ENCODE measurements at places on chromosomes 1 and 21.

DNA sequence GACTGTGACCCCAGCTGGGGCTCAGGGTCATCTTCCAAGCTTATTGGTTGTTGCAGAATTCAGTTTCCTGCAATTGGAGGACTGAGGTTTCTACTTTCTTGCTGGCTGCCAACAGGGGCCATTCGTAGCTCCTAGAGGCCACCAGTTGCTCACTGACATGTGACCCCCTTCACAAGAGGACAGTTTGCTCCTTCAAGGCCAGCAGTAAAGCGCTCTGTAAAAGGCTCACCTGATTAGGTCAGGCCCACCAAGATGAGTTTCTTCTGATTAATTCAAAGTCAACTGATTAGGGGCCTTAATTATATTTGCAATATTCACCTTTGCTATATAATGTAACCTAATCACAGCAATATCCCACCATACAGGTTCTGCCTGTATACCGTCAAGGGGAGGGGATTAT, 68.9 kb downstream of the SLC9A1 start:
- no peak for DNase-seq

DNA sequence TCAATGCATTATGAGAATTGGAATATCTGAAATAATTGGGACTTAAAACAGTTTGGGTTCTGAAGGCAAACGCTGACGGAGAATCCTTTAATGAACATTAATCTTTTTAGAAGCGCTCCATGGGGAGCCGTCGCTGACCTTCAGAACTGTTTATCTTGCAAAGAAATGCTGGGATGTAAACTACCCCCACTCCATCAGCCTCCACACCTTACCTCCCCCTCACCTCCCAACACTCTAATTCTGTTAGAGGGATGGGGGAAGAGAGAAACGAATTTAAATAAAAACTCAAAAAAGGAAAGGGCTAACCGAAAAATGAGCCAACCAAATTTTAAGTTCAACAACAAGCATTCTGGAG, 44.1 kb upstream of the DNAJC6 start:
- DNase-seq, result no peak

DNA sequence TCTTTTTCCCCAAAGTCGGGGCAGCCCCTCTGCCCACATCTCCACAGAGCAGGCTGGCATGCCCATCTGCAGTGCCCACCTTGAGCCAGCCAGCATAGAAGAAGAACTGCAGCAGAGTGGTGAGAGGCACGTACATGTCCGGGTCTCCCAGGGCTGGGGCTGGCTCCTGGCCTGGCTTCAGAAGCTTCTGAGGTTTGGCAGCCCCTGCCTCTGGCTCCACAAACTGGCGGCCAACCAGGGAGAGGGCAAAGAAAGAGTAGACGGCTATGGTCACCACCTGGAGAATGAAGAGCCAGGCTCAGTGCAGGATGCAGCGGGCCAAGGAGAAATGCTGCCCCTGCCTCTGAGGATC, 3.0 kb downstream of the BEST4 start:
- no peak for DNase-seq

DNA sequence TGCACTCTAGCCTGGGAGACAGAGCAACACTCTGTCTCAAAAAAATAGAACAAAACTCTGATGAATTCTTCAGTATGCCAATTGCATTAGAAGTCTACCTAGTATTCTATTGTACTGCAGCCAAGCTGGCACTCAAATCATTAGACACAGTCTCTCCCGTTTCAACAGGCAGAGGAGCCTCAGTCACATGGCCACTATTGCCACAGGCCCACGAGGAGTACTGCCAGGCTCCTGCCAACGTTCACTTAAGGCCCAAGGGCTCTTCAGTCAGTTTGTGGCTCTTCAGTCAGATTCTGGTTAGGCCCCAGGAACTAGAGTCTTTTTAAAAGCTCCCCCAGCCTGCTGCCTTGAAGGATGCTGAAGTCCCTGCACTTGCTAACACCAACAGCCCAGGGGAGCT, 73.4 kb downstream of the SH3BGR start:
- DNase-seq, result no peak

DNA sequence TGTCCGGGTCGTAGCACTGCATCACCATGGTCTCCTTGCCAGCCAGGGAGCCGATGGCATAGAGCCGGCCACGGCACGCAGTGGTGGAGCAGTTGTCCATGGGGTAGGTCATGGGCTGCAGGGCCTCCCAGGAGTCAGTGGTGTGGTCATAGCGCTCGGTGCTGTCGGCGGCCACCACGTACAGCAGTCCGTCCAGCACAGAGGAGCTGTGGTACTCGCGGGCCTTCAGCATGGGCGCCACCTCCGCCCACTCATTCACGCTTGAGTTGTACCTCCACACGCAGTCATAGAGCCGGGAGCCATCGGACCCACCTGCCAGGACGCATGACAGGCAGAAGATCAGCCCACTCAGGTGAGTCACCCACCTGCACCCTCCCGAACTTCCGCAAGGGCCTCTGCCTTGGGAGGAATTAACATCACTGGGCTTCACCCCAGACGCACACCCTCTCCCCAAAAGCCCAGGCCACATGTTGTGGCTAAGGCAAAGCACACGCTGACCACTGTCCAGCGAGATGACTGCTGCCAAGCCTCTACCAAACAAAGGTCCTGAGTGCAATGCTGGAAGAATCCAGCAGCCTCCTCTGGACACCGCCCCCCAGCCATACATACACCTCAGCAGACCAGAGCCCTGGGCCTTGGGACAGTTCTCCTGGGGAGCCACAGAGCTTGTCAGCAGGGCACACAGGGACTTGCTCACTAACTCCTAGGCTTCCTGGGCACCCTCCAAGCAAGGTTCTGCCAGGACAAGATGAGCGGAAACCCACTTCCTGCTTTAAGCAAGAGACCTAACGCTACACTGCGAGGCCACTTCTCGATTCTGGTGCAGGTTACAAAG, 3.3 kb downstream of the KLHL21 start:
- DNase-seq, result no peak

DNA sequence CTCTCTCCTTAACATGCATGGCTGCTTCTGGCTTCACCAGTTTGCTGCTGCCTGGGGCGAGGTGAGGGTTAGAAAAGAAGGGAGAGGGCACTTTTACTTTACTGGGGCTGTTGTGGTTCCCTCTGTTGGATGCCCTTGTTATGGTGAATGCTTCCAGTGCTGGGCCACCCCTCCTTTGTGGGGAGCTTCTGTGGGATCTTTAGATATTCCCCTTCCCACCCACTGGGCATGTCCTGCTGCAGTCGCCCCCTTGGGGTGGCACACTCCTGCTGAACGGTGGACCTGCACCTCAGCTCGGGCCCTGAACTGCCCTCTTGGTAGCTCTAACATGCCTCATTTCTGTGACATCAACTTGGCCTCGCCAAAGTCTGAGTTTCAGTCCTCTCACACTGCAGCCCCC, 6.0 kb downstream of the TNN start:
- no peak for DNase-seq

DNA sequence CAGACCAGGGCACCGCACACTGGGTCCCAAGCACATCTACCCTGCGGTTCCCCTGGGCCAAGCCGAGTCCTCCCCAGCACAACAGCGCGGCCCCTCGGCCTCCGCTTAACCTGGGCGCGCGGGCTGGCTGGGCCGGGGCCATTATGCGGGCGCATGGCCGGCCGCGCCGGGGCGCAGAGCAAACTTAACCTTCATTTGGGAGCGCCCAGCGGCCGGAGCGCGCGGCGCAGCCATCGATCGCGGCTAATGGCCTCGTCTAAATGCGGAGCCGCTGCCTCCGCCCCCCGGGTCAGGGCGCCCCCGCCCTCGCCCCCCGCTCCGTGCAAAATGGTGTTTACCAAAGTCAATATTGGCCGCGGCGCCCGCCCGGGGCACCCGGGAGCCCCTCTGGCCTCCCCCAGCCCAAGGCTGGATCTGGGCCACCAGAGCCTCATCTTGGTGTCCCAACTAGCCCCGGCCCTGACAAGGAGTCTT, 272.1 kb downstream of the TRABD2B start:
- no peak for DNase-seq

DNA sequence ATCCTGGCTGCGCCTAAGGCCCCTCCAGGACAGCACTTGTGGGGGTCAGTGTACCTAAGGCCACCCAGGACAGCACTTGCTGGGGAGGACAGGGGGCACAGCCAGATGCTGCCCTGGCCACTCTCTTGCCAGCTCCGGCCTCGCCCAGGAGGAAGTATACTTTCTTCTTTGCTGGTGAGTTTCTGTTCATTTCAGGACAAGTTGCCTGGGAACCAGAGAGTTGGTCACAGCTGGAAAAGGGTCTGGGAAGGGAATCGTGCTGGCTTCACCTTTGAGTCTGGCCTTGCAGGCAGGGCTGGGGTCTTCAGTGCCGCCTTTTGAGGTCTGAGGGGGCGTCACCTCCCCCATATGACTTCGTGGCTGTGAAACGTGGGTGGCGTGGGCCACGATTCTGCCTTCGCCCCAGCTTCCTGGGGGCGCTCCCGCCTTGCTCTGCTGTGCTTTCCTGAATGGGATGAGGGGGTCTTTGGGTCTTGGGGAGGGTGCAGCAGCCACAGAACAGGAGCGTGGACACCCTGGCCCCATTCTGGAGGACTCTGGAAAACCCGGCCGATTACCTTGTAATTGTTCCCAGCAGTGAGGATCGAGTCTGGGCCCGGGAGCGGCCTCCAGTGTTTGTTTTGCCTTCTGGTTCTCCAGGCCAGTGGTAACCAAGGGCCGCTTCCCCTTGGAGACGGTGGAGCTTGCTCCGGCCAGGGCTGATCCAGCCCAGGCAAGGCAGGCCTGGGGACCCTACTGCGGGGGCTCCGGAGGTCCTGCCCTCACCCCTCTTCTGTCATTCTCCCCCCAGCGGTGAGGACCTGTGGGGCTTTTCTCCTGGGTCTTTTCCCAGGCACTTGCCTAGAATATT, 45.9 kb downstream of the SPSB1 start:
- no peak for DNase-seq

DNA sequence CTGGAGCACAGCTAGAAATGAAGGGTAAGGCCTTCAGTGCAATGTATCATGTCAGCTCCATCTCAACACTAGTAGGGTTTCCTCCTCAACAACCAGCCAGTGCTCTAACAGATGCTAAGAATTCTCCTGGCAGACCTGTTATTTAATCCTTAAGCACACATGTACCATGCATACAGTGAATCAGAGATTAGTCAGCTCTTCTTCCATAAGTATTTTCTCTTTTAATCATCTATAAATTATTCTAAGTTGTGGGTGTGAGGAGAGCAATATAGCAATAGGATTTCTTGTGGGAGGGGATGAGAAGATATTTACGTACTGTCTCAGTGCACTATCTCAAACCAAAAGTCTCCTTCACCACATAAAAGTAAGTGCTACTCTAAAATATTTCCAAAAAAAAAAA, 95.3 kb downstream of the COP1 start:
- no peak for DNase-seq

DNA sequence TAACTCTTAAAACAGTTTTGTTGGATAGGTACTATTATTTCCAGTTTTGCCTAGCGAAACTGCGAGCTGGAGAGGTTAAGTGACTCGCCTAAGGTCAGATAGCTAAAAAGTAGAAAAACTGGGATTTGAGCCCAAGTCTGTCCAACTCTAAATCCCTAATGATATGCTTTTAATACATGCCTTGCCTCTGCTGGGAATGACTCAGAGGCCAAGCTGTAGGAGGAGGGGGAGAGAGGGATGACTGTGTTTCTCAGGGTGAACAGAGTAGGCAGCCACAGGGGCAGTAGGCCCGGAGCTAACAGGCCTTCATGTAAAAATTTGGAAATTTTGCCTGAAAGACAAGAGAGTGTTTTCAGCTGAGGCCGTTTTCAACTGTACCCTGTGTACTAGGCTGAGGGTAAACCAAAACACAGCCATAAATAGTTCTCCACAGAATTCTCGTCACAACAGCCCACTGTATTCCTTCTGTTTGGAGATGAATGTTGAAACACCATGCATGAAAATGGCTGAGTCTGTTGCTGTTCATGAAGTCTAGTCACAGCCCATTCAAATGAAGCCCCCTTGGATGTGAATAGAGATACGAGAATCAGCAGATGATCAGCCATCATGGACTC, 107.5 kb upstream of the HOOK1 start:
- no peak for DNase-seq

DNA sequence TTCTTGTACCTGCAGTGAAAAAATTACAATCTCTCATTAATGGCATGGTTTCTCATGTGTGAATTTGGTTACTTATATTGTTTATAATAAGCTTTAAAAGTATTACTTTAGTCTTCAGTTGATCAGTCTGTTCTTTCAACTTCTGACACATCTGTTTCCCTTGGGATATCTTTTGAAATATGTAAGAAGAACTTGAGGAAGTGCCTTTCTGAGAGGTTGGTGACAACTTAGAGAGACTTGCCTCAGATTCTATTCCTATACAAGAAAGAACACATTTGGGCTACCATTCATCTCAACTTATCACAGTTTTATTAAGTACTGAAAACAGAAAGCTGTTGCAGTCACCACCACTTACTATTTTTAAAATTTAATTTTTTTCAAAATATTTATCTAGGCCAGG, 8.1 kb downstream of the AKNAD1 start:
- no peak for DNase-seq

GRCh38 chr21:15842565-15842880, 112.7 kb downstream of the USP25 start:
- no peak for DNase-seq

- DNase-seq, result no peak
Observed at GRCh38 chr1:226827458-226827857, 43.0 kb upstream of the PSEN2 start.
